ENCODE measurements at places on chromosomes 7 and 10.

DNA sequence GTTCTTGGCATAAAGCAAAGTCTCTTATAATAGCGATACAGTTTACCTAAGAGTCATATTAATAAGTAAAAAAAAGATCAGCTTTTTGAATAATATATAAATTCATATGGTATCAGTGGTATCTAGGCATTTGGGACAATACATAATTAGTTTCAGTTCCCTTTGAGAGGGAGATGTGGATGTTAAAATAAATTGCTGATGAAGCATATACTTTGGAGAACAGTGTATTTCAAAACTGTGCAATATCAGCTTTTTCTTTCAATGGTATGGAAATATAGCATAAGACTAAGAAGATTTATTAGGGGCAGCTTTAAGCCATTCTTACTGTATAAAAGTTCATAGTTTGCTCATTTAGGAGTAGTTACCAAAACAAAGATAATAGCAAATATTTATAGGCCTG, 35.5 kb downstream of the MDFIC start:
- DNase-seq, result no peak

DNA sequence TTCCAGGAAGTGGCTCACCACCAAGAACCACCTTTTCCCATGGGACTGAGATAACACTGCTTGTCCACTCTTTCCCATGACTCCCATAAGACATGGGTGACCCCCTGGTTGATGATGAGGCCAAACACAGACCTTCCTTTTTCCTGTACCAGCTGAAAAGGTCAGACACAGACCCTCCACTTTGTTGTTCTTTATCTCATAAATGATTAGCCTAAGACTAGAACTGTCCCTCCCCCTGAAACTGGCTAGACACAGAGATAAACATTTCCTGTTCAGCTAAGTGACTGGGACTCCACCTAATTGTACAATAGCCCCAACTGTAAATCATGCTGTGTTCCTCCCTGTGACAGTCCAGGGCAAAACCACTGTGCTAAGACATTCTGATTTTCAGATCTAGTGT, 8.2 kb upstream of the NRG3 start:
- no peak for DNase-seq

DNA sequence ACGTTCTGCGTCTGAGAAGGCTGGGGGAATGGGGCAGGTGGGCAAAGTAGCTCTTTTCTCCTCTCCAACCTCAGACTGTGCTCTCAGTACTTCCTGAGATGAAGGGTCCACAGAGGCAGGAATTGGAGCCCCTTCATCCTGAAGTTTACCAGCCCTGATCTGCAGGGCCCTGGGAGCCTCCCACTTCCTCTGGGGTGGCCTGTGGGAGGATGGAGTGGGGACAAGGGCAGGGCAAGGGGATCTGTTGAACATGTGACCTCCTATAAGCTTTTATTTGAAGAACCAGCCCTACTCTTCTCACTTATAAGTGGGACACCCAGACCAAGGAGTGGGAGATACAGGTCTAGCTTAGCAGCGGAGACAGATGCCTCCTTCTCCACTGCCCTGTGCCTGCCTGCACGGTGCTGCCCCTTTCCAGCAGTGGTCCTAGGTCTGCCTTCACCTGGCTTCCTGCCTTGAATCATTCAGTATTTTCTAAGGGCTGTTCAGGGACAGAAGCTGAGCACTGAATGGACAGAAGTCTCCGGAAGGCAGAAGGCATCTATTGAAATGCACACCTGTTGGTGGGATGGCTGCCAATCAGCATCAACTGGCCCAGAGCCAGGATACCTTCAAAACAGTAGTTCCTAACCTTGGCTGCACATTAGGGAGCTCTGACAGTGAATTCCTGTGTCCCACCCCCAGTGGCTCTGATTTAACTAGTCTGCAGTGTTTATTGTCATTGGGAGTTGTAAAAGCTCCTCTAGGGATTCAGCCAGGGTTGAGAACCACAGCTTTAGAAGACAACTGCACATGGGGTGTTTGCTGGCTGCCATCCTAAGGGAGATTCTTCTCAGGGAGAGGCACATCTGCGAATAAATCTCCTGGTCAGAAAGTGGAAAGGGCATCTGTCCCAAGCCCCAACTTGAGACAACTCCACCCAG, 2.7 kb upstream of the ARHGAP22 start:
- no peak for DNase-seq

DNA sequence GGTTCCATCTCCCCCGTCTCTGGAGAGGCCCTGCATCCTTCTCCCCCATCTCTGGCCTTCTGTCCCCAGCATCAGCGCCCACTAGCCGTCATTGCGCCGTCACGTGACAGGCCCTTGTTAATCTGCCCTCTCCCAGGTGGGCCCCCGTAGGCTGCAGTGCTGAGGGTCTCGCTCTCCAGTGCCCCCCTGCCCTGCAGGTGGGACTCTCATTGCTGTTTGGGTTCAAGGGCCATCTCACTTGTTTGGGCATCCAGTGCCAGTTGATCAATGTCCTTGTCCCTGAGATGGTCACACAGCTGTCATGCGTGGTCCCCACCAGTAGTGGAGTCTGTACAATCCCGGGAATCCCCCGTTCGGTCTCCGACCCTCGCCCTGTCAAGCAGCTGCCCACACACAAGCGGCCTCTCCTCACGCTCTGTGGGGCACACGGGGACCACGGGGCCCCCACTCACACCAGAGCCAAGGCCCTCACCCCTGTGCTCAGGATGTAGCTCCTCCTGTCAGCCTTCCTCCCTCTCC, 114.0 kb downstream of the INPP5A start:
- no peak for DNase-seq

DNA sequence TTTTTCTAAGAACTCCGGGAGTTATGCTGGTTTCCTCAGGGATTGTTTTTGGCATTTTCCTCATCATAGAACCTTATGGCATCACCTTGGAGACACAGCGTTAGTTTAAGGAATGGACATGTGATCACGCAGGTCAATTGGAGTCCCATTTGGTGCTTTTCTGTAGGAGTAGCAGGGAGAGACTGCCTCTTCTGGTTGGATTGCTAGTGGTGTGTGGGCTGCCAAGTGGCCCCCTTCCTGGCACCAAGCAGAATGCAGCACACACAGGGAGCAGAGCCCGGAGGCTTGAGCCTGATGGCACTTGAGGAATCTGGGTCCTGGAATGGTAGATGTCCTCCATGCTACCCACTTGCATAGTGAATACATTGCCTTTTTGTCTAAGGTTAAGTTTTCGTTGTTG, 57.9 kb downstream of the SDK1 start:
- DNase-seq, result no peak

GRCh38 chr10:121411004-121411403, 187.2 kb downstream of the FGFR2 start:
- peak; percentile 49 for DNase-seq

DNA sequence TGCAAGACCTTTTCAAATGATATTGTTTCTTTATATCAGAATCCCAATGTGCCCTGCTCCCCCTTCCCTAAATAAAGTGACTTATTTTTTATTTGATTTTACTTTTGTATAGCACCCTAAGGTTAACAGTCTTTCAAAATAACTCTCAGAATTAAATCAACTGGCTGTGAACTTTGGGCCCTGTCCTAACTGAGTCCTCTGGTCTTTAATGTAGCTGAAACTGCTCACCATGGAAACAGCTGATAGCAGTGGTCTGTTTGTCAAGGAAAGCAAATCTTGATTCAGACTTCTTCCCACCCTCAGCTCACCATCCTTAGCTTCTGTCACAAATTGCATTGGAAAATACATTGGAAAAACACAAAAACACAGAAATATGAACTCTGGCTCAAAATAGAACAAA, 105.2 kb upstream of the PRPS1L1 start:
- no peak for DNase-seq

GRCh38 chr7:70480927-70481569, 650.9 kb upstream of the GALNT17 start:
- DNase-seq, result no peak

GRCh38 chr10:48285710-48286109, 11.2 kb upstream of the FRMPD2 start:
- no peak for DNase-seq

- no peak for DNase-seq
Measured at GRCh38 chr10:43077421-43078171, 727 bp downstream of the RET start.

GRCh38 chr7:49630513-49630912, 142.9 kb upstream of the VWC2 start:
- DNase-seq, result no peak

DNA sequence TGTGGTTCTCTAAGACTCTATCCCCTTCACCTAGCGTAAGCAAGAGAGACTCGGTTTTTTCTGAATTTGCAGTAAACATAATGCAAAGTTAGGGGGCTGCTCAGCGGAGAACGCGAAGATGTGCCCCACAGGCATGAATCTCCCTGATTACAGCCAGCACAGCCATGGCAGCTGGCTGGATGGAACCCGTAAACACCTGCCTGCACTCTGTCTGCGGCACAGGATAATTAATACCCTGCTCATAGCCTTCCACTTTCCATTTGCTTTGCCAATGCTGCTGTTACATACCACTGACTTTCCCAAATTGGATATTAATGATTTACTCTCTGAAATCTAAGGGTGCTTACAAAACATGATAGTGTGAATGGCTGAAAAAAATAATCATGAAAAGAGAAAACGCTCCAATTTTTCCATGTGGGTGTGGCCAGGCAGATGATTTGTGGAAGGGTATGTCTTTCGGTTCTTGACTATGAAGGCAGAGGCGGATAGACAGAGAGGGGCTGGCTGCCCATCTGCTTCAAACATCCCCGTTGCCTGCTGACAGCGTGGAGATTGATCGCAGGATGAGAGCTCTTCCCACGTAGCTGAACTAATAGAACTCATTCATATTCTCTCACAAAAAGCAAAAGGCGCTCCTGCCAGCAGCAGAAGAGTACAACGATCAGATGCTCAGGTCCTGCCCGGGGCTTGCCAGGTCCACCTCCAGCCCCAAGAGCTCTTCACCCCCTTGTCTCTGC, 193.2 kb upstream of the GHITM start:
- DNase-seq, result no peak

DNA sequence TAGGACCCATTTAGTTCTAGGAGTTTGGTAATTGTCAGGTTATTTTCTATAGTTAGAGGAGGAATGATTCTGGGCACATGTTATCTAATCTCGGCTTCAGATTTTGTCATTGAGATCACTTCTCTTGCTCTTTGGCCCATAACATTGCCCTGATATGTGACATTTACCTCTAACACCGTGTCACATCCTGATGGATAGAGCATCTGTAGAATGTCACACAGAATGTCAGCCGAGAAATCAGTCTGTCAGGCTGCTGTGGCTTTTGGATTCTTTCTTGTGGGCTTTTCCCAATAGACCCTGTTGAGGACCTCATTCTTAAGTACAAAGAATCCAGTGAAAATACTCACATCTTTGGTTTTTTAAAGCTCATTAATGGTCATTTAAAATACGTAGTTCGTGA, 142.4 kb downstream of the LRRC4 start:
- no peak for DNase-seq

- DNase-seq, result no peak
Measured at GRCh38 chr10:125201108-125201524, 40.8 kb upstream of the CTBP2 start.

GRCh38 chr10:3828404-3829155, 43.6 kb upstream of the KLF6 start:
- no peak for DNase-seq

GRCh38 chr10:117374506-117375359, 507 bp downstream of the PDZD8 start:
- DNase-seq, result no peak

- DNase-seq, result no peak
Measured at GRCh38 chr7:46229409-46229808, 308.3 kb upstream of the IGFBP3 start.

DNA sequence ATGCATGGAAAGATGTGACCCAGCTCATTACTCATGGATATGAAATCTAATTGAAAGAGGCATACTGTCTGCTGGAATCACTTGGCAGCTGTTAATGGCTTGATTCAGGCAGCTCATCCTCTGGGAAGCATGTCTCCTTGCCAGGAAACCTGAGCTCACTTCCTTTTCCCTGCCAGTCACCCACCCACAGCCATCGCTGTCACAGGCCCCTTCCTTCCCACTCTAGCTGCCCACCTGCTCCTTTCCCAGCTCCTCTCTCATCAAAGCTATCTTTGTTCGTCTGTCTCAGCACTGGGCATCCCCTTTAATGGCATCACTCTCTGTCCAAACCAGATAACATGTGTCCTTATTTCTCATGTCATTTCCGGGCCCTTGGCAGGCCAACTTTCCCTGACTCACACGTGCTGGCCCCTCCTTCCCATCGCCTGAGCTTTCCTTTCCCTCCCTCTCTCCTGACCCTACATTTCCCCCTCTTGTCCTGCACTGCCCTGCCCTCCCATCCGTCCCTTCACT, 721.9 kb downstream of the TNS3 start:
- no peak for DNase-seq

Measured in left renal cortex interstitium (tissue), 4 donors.